ENCODE measurements at places on chromosomes 3 and 15.

DNA sequence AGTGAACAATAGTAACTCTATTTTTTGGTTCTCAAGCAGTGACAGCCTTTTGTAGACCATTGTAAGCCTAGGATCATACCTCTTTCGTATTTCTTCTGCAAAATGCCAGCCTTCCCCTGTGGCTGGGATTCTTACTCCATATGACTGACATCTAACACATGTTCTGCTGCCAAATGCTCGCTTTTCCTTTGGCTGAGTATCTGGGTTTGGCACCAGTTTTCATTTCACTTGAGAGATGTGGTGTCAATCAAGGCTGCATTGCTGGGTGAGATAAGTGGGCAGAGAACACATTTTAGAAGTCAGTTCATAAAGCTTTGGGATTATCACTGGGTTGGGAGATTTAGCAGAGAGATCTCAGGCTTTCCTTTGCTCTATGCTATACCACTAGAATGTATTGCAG is 514.7 kb upstream of the SGO1 start:
- no peaks in the 10 kb centered on the region for H3K36me3 ChIP-seq
- H3K27me3 ChIP-seq = no peaks in the 10 kb centered on the region
- no peak for DNase-seq
- no peak overlapping the region for H3K4me3 ChIP-seq

- H3K36me3 ChIP-seq = no peaks in the 10 kb centered on the region
- H3K27ac ChIP-seq = no peak overlapping the region
- peaks cover 7% of the 10 kb centered on the region for H3K27me3 ChIP-seq
- no peak for DNase-seq
- peaks cover 18% of the 10 kb centered on the region for H3K4me1 ChIP-seq
These were observed 45.3 kb upstream of the MAGEF1 start for GRCh38 chr3:184757022-184757651.

DNA sequence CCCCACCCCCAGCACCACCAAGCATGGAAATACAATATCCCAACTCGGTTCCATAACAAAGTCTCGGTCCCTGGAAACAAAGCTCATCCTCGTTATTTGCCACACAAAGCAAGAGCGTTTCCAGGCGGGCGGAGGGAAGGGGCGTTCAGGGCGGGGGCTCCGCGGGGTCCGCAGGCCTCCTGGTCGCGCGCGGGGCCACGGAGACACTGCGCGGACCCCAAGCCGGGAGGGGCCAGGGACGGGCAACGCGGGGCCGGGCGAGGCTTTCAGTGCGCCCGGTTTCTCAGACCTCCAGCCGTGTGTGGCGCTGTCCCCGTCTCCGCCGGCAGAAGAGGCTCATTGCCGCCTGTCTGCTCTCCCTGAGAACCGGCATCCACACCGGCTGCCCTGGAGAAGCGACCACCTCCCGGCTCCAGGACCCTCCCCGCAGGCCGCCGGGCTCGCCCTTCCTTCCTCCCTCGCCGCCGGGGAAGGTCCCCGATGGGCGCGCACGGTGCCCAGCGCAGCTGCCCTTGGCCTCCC is 329.0 kb downstream of the OCA2 start:
- no peaks in the 10 kb centered on the region for H3K27me3 ChIP-seq
- no peak overlapping the region for H3K4me3 ChIP-seq
- no peaks in the 10 kb centered on the region for H3K4me1 ChIP-seq

- H3K27ac ChIP-seq = no peak overlapping the region
- H3K36me3 ChIP-seq = no peaks in the 10 kb centered on the region
- no peak overlapping the region for H3K4me3 ChIP-seq
- no peaks in the 10 kb centered on the region for H3K4me1 ChIP-seq
These were observed 25.4 kb upstream of the MRPS22 start for GRCh38 chr3:139318431-139318816.

DNA sequence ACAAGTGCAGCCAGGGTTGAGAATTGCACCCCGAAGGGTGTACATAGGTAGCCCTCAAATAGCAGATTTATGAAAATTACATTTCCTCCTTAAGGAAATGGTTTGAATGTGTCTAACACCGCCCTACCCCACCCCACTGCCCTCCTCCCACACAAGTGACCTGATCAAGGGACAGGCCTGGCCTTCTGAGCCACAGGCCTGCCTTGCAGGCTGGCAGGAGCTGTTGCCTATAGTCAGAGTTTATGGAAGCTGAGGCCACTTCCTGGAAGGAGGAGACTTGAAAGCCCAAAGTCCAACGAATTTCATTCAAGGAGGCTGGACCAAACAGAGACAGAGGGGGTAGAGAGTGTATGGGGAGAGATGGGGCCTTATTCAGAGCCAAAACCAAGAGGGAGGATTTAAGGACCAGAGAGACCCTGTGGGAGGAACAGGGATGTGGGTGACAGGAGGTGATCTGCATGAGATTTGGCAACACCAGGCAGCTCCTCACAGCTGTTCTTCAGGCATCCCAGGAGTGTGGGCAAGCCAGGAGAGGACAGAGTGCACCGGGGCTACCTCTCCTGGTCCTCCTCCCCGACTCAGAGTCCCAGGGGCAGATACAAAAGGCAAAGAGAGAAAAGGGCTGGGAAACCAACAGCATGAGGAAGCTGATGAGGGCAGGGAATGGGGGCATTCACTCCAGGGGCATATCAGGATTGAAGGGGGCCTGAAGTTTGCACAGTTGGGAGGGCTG is 100.4 kb upstream of the HES1 start:
- peaks cover 8% of the 10 kb centered on the region for H3K27me3 ChIP-seq
- no peaks in the 10 kb centered on the region for H3K36me3 ChIP-seq
- H3K4me1 ChIP-seq = peaks cover 32% of the 10 kb centered on the region
- H3K27ac ChIP-seq = peak overlapping the region; percentile 59
- H3K4me3 ChIP-seq = no peak overlapping the region

GRCh38 chr15:67945131-67945530 is 105.3 kb upstream of the RNU6-1 start:
- H3K36me3 ChIP-seq = no peaks in the 10 kb centered on the region
- H3K4me3 ChIP-seq = no peak overlapping the region
- DNase-seq = no peak
- H3K4me1 ChIP-seq = peaks cover 6% of the 10 kb centered on the region
- no peak overlapping the region for H3K27ac ChIP-seq
- no peaks in the 10 kb centered on the region for H3K27me3 ChIP-seq

- H3K27me3 ChIP-seq = no peaks in the 10 kb centered on the region
- no peak for DNase-seq
- H3K36me3 ChIP-seq = peaks cover 21% of the 10 kb centered on the region
- peaks cover 18% of the 10 kb centered on the region for H3K4me1 ChIP-seq
- H3K4me3 ChIP-seq = no peak overlapping the region
These were observed 3.7 kb downstream of the SORD start for GRCh38 chr15:45026651-45027190.

DNA sequence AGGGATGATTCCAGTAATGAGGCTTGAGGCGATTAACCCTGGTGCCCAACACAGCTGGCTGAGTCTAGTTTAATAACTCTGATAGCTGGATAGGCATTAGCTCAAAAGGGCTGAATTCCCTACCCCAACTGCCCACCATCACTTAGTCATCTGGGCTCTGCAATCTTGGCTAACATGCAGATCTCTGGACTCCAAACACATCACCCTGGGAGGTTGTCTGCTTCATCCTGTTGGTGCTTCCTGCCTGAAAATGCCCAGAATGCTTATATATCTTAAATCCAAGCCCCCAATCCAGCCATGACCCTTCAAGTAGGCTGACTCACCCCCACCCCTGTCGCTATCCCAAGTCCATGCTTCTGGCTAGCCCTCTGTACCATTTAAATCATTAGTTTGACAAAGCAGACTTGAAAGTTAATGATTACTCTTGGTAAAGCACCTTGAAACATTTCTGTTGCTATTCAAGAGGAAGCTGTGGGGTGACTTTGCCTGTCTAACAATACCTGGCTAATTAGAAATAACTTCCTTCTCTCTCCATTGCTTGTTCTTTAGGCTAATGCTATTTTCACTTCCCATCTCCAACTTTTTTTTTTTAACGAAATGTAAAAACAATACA is 107.0 kb upstream of the RORA start:
- no peaks in the 10 kb centered on the region for H3K4me1 ChIP-seq
- peaks cover 6% of the 10 kb centered on the region for H3K27me3 ChIP-seq
- H3K36me3 ChIP-seq = no peaks in the 10 kb centered on the region
- no peak for DNase-seq
- H3K27ac ChIP-seq = no peak overlapping the region

DNA sequence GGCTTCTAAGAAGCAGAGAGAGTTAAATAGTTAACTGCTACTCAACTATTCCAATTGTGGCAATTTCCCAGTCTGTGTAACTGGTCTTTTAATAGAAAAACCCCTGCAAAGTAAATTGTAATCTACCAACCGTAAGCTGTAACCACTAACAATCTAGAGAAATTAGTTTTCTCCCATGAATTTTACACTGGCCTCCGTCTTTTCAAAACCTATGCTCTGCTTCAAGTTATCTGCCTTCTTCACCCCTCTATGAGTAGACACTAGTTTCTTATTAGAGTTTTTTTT is 42.6 kb downstream of the LRRFIP2 start:
- no peak overlapping the region for H3K27ac ChIP-seq
- H3K27me3 ChIP-seq = no peaks in the 10 kb centered on the region
- peaks cover 32% of the 10 kb centered on the region for H3K36me3 ChIP-seq
- no peak overlapping the region for H3K4me3 ChIP-seq
- no peaks in the 10 kb centered on the region for H3K4me1 ChIP-seq

DNA sequence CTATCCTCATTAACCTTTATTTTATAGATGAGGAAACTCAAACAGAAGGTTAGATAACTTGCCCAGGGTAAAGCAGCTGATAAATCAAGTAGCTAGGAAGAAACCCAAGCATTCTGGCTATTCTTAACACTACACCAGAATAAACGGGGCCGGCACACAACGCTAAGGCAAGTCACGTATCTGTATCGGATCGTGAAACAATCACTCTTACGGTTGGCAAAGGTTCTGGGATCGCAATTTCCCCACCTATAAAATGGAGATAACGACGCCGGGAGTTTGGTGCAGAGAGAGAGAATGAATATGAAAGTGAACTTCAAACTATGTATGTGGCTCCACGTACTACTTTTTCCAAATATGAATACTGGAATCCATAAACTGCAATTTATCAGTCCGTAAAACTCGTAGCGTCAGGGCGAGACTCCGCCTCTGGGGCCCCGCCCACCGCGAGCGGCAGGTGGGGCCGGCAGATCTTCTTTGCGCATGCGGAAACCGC is 252 bp upstream of the ARMC8 start:
- H3K27me3 ChIP-seq = peaks cover 13% of the 10 kb centered on the region
- peaks cover 33% of the 10 kb centered on the region for H3K4me1 ChIP-seq
- H3K36me3 ChIP-seq = peaks cover 15% of the 10 kb centered on the region
- H3K27ac ChIP-seq = peak overlapping the region; percentile 100
- peak; percentile 79 for DNase-seq

GRCh38 chr3:158743664-158744566 is 11.7 kb upstream of the RARRES1 start:
- H3K36me3 ChIP-seq = peaks cover 41% of the 10 kb centered on the region
- DNase-seq = no peak
- H3K4me3 ChIP-seq = no peak overlapping the region
- H3K4me1 ChIP-seq = peaks cover 28% of the 10 kb centered on the region
- H3K27me3 ChIP-seq = no peaks in the 10 kb centered on the region

- no peak overlapping the region for H3K27ac ChIP-seq
- no peaks in the 10 kb centered on the region for H3K27me3 ChIP-seq
- peaks cover 10% of the 10 kb centered on the region for H3K36me3 ChIP-seq
- H3K4me3 ChIP-seq = no peak overlapping the region
- DNase-seq = no peak
- peaks cover 12% of the 10 kb centered on the region for H3K4me1 ChIP-seq
These were observed 247.7 kb downstream of the ZBTB20 start for GRCh38 chr3:114899186-114899931.

DNA sequence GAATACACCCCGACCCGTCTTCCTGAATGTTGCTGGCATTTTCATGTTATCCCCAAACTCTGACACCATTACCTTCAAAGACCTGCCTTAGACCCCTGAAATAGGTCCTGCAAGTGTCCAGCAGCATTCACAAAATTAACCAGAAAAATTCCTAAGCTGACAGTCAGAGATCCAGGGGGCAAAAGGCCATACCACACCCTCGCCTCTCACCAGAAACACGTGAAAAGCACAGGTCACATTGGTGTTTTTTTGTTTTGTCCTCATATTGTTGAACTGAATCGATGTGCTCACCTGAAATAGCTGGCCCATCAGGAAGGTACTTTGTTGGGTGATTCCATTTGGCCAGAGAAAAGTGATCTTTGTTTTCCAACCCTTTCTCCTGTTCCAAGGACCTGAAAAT is 113.1 kb upstream of the HES1 start:
- H3K27ac ChIP-seq = no peak overlapping the region
- DNase-seq = no peak
- no peaks in the 10 kb centered on the region for H3K36me3 ChIP-seq
- H3K27me3 ChIP-seq = peaks cover 25% of the 10 kb centered on the region
- peaks cover 8% of the 10 kb centered on the region for H3K4me1 ChIP-seq

GRCh38 chr15:89244574-89244903 is 760 bp downstream of the FANCI start:
- peaks cover 19% of the 10 kb centered on the region for H3K4me1 ChIP-seq
- no peaks in the 10 kb centered on the region for H3K27me3 ChIP-seq
- peaks cover 4% of the 10 kb centered on the region for H3K36me3 ChIP-seq

- H3K4me1 ChIP-seq = no peaks in the 10 kb centered on the region
- H3K27ac ChIP-seq = no peak overlapping the region
- DNase-seq = peak; percentile 11
- no peak overlapping the region for H3K4me3 ChIP-seq
- H3K36me3 ChIP-seq = peaks cover 72% of the 10 kb centered on the region
- H3K27me3 ChIP-seq = no peaks in the 10 kb centered on the region
These were observed 42.5 kb downstream of the TAMM41 start for GRCh38 chr3:11803977-11804892.

- no peak for DNase-seq
- H3K27ac ChIP-seq = no peak overlapping the region
- peaks cover 4% of the 10 kb centered on the region for H3K27me3 ChIP-seq
- peaks cover 12% of the 10 kb centered on the region for H3K36me3 ChIP-seq
- H3K4me3 ChIP-seq = no peak overlapping the region
- H3K4me1 ChIP-seq = no peaks in the 10 kb centered on the region
These were observed 85.5 kb downstream of the NCEH1 start for GRCh38 chr3:172625404-172625803.

DNA sequence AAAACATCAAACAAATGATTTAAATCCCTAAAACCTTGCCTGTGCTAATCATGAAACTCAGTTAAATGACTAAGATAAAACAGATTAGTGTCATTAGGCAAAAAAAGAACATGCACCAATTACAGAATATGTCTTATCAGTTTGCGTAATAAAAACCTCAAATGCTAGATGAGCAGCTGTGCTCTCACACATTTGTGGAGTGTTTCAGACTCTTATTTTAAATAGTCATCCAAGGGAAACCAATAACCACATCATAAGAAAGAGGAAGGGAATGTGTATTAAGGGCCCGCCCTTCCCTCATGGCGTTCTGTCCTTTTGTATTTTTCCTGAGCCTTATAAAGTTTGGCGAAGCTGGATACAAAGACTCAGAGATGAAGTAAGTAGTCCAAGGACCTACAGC is 6.6 kb downstream of the SAMMSON start:
- H3K4me1 ChIP-seq = no peaks in the 10 kb centered on the region
- no peaks in the 10 kb centered on the region for H3K36me3 ChIP-seq
- H3K27ac ChIP-seq = no peak overlapping the region
- no peak for DNase-seq
- no peaks in the 10 kb centered on the region for H3K27me3 ChIP-seq
- no peak overlapping the region for H3K4me3 ChIP-seq

Data from stimulated activated naive B cell treated with anti-CD40 and anti-IgM and Interleukin-4, amounts not matched to agents 10 μg/mL and 1 μg/mL and 100 μg/mL, for 72 hours (primary cell).